ENCODE measurements at places on chromosomes 12 and 14.

DNA sequence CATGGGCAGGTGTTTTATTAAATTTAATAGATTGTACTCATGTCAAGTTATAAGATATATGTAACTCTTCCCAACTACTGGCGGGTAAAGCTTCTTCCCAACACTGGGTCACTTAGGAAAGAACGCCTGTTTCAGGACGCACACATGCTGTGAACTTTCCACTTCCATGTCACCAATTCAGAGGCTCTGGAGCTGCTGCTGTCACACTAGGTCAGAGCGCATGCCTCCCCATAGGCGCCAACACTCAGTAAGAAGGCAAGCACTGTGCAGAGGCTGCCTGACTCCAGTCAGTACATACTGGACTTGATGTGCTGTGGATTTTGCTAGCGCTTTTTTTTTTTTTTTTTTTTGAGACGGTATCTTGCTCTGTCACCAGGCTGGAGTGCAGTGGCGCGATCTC lies 17.2 kb downstream of the SLC15A4 start:
- no peaks in the 10 kb centered on the region for H3K36me3 ChIP-seq
- H3K27me3 ChIP-seq = no peaks in the 10 kb centered on the region
- H3K4me3 ChIP-seq = no peak overlapping the region
- no peak for DNase-seq
- no peaks in the 10 kb centered on the region for H3K4me1 ChIP-seq

DNA sequence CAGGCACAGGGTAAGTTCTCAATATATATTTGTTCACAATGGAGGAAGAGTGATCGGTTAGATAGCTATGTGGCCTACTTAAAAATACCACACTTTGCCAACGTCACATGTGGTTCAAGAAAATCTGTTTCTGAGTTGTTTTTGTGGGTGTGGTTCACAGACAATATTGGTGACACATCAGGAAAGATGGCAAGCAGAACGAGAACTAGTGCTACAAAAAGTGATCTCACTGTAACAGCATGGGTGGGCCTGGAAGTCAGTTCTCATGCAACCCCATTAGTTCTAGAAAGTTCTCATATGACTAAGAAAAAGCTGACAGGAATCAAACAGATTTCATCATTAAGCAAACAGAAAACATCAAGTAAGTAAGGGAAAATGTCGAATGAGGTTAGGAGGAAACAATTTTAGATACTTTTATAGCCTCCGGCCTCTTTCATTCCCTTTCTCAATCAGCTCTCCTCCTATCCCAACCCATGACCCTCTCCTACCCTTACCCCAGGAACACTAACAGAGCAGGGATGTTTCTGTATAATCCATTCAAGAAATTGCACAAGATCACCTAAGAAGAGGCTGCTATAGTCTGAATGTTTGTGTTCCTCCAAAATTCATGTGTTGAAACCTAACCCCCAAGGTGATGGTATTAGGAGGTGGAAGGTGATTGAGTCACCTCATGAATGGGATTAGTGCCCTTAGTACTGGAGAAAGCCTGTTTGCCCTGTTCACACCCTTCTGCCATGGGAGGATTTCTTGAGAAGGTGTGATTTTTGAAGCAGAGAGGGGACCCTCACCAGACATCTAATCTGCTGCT lies 15.5 kb upstream of the NTN4 start:
- DNase-seq = peak; percentile 37
- no peaks in the 10 kb centered on the region for H3K36me3 ChIP-seq
- H3K4me3 ChIP-seq = no peak overlapping the region
- H3K27me3 ChIP-seq = no peaks in the 10 kb centered on the region
- H3K4me1 ChIP-seq = peaks cover 17% of the 10 kb centered on the region

- no peak for DNase-seq
- H3K27me3 ChIP-seq = no peaks in the 10 kb centered on the region
- no peak overlapping the region for H3K27ac ChIP-seq
- H3K4me1 ChIP-seq = peaks cover 21% of the 10 kb centered on the region
These were observed 58.0 kb upstream of the PARP11 start for GRCh38 chr12:3931206-3931605.

DNA sequence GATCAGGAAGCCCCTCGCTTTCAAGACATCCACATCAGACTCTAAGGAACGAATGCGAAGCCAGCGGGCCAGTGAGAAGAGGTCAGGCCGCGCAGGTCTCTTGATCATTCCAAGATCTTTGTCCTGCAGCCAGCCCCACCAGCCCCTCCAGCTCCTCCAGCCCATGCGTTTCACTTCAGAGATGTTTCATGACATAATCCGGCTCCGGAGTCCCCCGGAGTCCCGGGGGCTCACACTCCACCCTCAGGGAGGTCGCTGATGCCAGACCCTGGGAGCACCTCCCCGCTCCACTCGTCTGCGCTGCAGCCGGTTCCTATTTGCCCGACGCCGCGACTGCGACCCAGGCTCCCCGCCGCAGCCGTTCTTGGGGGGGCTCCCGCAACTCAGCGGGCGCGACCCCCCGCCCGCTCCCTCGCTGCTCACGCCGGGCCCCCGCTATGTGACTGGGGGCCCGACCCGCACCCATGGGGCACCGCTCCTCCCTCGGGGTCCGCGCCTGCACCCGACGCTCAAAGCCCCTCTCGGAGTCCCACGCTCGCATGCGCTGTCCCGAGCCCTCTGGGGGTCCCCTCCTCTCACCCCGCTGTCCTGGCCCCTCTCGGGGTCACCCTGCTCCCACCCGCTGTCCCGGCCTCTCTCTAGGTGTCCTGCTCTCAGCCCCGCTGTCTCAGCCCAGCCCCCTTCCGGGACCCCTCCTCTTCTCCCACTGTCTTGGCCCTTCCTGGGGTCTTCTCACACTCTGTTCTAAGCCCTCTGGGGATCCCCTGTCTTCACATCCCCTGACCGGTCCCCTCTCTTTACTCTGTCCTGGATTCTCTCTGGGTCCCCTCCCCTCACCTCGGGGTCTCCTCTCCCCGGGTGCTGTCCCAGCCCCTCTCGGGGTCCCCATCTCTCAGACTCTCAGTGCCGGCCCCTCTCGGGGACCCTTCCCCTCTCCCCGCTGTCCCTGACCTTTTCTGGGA lies 1.1 kb downstream of the TAOK3 start:
- no peak overlapping the region for H3K27ac ChIP-seq
- DNase-seq = peak; percentile 37
- no peaks in the 10 kb centered on the region for H3K27me3 ChIP-seq

- H3K4me3 ChIP-seq = no peak overlapping the region
- H3K27me3 ChIP-seq = no peaks in the 10 kb centered on the region
- no peak overlapping the region for H3K27ac ChIP-seq
- H3K36me3 ChIP-seq = no peaks in the 10 kb centered on the region
- no peaks in the 10 kb centered on the region for H3K4me1 ChIP-seq
These were observed 225.5 kb downstream of the CCDC91 start for GRCh38 chr12:28415755-28416154.

- H3K36me3 ChIP-seq = no peaks in the 10 kb centered on the region
- H3K4me1 ChIP-seq = peaks cover 9% of the 10 kb centered on the region
- no peak overlapping the region for H3K4me3 ChIP-seq
- H3K27ac ChIP-seq = peak overlapping the region; percentile 77
These were observed 190.6 kb downstream of the EMP1 start for GRCh38 chr12:13387101-13387500.

DNA sequence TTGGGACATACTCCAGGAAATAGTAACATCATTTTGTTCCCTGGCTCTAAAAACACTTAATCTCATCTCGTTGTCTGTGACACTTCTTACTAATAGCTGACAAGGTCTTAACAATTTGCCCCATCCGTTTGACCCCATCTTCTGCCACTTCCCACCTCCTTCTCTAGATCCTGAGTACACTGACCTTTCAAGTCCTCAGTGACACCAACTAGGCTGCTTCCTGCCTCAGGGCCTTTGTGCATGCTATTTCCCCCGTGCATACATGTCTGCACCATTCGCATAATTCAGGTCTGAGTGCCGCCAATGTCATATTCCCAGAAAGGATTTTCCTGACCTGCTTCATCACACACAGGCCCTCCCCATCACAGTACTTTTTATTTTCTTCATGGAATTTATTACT lies 70.6 kb upstream of the CCND2 start:
- H3K36me3 ChIP-seq = no peaks in the 10 kb centered on the region
- peaks cover 10% of the 10 kb centered on the region for H3K27me3 ChIP-seq
- no peaks in the 10 kb centered on the region for H3K4me1 ChIP-seq
- no peak for DNase-seq
- no peak overlapping the region for H3K4me3 ChIP-seq

DNA sequence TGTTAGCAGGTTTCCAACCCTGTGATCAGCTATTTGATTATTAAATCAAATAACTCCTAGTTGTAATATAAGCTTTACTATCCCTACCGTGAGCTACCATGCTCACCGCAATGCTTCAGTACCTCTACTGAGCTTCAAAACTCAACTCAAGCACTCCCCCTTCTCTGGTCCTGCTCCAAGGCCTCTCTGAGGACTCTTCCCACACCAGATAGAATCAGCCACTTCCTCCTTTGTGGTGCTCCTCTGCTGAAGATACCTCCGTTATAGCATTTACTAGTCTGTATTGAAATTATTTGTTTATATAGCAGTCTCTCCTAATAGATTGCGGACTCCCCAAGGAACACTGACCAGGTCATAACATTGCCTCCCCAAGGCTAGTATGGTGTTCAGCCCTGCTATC lies 17.5 kb downstream of the AREL1 start:
- no peaks in the 10 kb centered on the region for H3K4me1 ChIP-seq
- no peak overlapping the region for H3K27ac ChIP-seq
- H3K36me3 ChIP-seq = no peaks in the 10 kb centered on the region
- no peaks in the 10 kb centered on the region for H3K27me3 ChIP-seq
- no peak for DNase-seq
- H3K4me3 ChIP-seq = no peak overlapping the region

DNA sequence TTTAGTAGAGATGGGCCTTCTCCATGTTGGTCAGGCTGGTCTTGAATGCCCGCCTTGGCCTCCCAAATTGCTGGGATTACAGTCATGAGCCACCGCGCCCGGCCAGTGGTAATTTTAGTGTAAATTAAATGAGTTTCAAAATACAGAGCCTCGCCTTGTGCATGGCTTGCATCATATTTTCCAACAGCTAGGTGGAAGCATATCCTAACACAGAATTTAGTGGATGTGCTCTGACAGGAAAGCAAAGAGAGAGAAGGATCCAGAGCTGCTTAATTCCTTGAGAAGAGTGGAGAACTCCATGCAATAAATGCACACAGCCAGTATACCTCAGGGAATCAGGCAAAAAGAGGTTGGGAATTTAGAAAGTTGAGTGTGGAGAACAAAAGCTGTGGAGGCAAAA lies 2.5 kb downstream of the OR6C2 start:
- no peaks in the 10 kb centered on the region for H3K27me3 ChIP-seq
- peak; percentile 12 for DNase-seq
- H3K4me1 ChIP-seq = no peaks in the 10 kb centered on the region
- H3K27ac ChIP-seq = no peak overlapping the region
- no peak overlapping the region for H3K4me3 ChIP-seq

DNA sequence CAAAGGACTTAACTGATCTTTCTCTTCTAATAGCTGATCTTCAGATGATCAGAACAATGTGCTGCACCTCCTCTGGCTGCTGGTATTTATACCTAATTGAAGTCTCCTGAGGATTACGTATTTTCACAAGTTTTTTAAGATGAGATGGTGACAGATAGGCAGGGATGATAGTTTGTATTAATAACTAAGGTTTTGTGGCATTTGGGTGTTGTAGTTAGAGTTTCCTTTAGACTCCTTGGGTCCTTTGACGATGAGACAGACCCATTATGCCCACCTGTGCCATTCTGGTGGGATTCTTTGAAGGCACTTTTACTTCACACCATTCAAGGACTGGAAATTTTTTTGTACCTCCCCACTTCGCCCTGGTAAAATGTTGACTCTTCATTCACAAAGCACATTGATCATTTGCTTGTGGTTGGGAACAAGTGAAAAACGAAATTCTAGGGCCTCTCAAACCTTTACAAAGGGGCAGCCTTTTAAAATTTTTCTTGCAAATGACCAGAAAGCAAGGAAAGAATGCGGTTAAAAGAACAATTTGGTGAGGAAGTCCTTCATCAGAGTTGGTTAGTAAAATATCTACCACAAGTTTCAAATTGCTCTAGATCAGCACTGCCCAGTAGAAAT lies at the start of gene IFNG:
Gene IFNG (minus strand): TSS at position 60 of the 624 bp plus-strand sequence. CDS start 125 bp downstream, outside the sequence.
- DNase-seq = no peak
- no peaks in the 10 kb centered on the region for H3K27me3 ChIP-seq
- no peaks in the 10 kb centered on the region for H3K4me1 ChIP-seq

DNA sequence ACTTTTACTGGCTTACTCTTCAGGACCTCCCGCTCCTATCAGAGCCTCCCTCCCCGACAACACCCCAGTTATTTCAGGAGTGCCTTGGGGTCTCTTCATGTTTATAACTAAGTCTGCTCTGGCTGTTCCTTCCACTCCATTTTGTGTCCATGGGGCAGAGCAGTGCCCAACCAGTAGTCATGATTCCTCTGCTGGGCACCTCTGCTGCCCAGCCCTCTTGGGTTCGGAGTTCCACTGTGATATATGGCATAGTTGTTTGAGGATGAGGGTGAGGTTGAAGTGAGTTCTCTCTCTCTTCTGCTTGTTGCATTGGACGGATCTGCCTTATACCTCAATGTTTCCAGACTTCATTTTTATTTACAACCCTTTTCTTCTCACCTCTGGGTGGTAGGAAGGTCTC lies 17.4 kb downstream of the NR1H4 start:
- H3K27ac ChIP-seq = no peak overlapping the region
- H3K36me3 ChIP-seq = no peaks in the 10 kb centered on the region
- no peak overlapping the region for H3K4me3 ChIP-seq
- no peaks in the 10 kb centered on the region for H3K4me1 ChIP-seq
- no peak for DNase-seq
- H3K27me3 ChIP-seq = no peaks in the 10 kb centered on the region

GRCh38 chr14:99146616-99147365 lies 125.2 kb downstream of the BCL11B start:
- no peaks in the 10 kb centered on the region for H3K27me3 ChIP-seq
- no peaks in the 10 kb centered on the region for H3K36me3 ChIP-seq
- H3K4me1 ChIP-seq = no peaks in the 10 kb centered on the region

DNA sequence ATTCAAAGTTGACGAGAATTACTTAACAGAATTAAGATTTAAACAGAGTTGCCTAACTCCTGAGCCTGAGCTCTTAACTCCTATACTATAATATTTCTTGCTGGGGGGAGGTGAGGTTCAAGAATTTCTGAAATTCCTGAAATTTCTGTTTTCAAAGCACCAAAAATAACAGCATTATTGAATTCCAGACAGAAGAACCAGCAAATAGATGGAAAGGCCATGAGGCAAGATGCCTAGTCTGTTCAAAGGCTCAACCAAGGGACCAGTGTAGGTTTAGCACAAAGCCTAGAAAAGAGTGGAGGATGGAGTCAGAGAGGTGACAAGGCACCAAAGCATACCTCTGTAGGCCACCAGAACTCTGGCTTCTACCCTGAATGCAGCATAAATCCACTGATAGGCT lies 76.4 kb downstream of the PPP1R12A start:
- no peaks in the 10 kb centered on the region for H3K4me1 ChIP-seq
- H3K27me3 ChIP-seq = no peaks in the 10 kb centered on the region
- no peak overlapping the region for H3K4me3 ChIP-seq
- H3K36me3 ChIP-seq = no peaks in the 10 kb centered on the region
- DNase-seq = no peak

DNA sequence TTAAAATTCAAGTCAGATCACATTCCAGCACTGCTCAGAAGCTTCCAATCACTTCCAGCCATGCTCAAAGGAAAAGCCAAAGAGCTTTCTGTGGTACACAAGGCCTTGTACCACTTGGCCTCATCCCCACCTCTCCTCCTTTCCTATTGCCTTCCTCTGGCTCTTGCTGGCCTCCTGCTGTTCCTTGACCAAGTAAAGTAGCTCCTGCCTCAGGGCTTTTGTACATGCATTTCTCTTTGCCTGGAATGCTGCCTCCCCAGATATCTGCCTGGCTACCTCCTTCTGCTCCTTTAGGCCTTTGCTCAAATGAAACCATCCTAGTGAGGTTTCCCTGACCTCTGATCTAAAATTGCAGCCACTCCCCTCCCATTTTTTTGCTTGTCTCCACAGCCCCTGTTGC lies 51.2 kb upstream of the TCL1B start:
- no peak for DNase-seq
- H3K27ac ChIP-seq = no peak overlapping the region
- no peaks in the 10 kb centered on the region for H3K4me1 ChIP-seq
- no peaks in the 10 kb centered on the region for H3K27me3 ChIP-seq
- no peaks in the 10 kb centered on the region for H3K36me3 ChIP-seq
